ENCODE measurements at places on chromosomes 5 and 9. TPM values are rescaled to one million over a fixed set of nuclear protein-coding genes. Genes with fewer than 3 reads are reported as not detected.

- peak; percentile 63 for ATAC-seq
These were observed 16.1 kb downstream of the IFNE start for GRCh38 chr9:21465859-21466518.

DNA sequence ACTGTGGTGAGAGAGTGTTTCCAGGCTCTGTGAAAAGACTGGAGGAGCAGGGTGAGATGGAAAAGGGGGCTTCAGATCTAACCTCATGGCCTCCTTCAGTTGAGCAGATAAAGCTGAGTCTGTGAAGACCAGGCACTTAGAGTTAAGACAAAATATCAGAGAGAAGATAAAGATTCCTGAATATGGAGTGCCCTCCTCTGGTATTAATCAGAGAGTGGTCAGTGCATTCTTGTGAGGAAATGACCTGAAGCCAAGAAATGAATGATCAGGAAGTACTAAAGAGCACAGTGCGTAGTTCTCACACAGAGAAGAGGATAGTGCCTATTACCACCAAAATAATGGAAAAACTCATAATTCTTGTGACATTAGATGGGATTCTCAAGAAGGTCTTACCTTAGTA lies 1417.0 kb upstream of the ACO1 start:
- no peak for ATAC-seq

- ATAC-seq: no peak
These were observed 27.2 kb downstream of the ATP6V0E1 start for GRCh38 chr5:173010547-173011464.

GRCh38 chr5:104659497-104659896 lies 1096.9 kb upstream of the NUDT12 start:
- ATAC-seq: no peak

Gene TXNDC8
- total RNA-seq: not detected

Gene SLC6A3
- not detected for total RNA-seq

Gene C7
- total RNA-seq: not detected

Gene RNF183
- 10.9 TPM for total RNA-seq

All from activated T-helper 17 cell treated with anti-CD3 and anti-CD28 coated beads, Interleukin-2, amount 50 U/mL, for 72 hours (primary cell).